ENCODE measurements at places on chromosomes 6 and 20.
A peak's percentile ranks its signal among the peaks of the same experiment; 100 is the strongest.

DNA sequence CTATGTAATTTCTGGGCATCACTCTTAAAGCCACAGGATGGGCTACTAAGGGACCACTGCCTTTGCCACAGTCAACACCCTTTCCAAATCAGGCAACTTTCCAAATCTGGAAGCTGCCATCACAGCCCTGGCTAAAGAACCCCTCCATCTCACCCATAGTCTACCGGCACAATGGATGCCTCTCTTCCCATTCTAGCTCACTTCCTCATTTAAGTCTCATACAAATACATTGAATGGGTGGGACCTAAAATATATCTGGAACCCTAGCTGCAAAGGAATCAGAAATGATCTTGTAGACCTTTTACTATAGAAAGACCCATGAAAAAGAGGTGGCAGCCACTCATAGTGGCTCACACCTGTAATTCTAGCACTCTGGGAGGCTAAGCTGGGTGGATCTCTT, 3.3 kb upstream of the TREML4 start:
- DNase-seq = no peak

DNA sequence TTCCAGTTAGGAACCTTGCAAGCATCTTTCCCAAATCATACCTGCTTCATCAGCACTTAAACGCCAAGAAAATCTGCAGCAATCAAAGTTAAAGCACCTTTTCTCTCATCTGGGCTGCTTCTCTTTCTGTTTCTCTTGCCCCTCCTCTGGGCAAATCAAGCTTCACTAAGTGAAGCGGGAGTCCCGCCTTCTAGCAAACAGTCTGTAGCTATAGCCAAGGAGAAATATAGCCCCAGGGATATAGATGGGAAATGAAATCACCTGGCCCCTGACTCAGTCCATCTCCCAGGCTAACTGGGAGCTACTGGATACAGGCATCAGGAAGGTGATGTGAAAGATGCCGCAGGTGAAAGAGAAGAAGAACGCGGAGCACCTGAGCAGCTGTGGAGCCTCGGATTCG, 481.9 kb downstream of the C6orf118 start:
- DNase-seq = peak; percentile 18

- no peak for DNase-seq
Observed at GRCh38 chr6:121319112-121319553, 15.1 kb downstream of the TBC1D32 start.

DNA sequence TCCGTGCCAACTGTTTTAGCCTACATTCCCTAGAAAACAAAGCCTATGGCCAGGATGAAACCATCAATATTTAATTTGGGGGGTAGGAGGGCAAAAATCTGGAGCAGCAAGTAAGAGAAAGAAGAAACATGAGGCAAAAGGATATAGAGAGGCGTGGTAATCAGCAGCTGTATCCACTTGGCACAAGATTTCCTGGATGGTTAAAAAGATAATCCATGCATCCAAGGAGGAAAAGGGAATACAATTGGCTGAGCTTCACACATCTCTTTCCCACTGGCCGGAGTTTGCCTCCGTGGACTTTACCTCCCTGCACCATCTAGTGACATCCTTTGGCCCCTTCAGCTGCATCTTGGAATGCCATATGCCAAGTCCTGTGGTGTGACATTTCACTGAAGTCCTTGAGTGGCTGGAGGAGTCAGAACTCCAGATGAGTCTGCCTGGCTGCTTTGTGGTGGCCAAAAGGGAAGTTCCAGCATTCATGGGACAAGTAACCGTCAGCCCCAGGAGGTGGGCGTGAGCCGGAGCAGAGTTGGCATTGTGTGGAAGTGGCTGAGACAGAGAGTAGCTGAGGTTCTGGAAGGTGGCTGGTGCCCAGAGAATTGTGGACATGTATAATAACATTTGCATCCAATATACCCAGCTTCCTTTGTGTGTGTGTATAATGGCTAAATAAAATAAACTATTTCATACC, 13.7 kb upstream of the TMX4 start:
- no peak for DNase-seq

- DNase-seq = no peak
Observed at GRCh38 chr6:24441599-24441904, 38.8 kb downstream of the MRS2 start.

DNA sequence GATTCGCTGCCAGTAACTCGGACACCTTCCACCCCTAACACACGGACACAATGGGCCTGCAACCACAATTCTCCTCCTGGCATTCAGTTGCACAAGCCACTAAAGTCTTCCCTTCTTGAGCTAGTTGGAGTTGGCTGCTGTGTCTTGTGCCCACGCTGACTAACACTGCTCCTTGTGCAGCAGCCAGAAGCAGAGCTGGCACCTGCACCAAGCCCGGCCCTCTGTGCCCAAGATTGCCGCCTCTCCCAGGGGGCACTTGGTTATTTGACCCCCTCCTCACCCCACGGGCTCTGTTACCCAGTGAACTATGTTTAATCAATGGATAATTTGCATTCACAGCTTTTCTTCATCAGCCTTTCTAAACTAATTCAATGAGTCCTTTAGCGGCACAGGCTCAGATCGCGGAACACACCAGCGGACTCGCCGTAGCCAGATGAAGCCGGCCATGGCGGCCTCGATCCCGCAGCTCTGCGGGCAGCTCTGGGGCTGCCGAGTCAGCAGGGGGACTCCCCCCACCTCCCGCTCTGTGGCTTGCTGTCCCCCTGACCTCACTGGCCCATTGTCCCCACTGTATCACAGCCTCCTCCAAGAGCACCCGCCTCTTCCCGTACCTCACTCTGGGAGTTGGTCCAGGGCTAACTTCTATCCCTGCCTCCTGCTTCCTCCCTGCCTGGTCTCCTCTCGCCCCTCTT, 94.8 kb upstream of the AFDN start:
- no peak for DNase-seq

- no peak for DNase-seq
Observed at GRCh38 chr6:83292900-83293843, 100.0 kb downstream of the RWDD2A start.

DNA sequence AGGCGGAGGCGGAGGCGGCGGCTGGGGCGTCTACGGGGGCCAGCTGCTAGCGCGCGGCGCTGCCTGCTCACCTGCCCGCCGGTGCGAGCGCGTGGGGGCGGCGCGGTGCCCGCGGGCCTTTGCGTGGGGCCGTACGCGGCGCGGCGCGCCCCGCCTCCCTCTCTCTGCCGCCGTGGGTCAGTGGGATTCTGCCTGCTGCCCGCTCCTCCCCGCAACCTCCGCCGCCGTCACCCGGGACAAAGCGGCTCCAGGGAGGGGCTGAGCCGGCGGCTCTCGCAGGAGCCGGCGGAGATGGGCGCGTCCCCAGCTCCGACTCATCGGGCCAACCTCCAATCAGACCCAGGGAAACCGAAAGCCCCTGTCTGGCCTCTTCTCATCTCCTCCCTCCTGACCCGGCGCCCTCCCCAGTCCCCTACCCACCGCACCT, at the start of gene RCAN2:
TSS of gene RCAN2 (minus strand) at position 249 of the 427 bp plus-strand sequence.
- DNase-seq = peak; percentile 80

GRCh38 chr6:131657630-131658111, 20.6 kb downstream of the ENPP3 start:
- DNase-seq = no peak

DNA sequence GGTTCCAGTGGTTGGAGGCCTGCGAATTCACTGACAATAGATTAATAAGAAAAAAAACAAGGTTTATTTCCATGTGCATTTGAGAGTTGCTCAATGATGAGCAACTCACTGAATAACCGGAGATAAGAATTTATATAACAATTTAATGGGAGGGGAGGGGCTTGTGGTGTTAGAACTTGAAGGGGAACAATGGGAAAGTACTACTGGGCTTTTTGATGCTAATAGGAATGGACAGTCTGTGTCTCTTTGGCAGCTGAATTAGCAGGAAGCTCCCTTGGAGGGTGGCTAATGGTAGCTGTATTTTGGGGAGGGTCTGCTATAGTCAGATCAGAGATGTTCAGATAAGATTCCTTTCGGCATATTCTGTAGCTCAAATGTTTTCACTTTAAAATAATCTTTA, 62.4 kb upstream of the GMDS start:
- no peak for DNase-seq

DNA sequence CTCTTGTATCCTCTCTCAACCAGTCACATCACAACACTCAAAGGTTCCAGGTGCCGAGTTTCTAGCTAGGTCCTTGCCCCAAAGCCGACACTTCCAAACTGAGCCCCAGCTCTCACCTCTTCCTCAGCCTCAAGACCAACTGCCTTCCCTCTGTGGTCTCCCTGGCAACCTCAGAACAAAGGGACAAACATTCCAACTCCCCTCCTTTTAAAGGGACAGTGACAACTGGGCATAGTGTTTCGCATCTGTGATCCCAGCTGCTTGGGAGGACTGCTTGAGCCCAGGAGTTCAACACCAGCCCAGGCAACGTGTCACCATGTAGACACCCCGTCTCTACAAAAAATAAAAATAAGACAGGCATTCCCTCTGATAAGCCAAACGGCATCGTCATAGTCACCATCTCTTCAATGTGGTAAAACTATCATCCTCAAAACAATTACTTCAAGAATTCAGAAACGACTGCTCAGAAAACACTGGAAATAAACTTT, 11.3 kb downstream of the DIDO1 start:
- peak; percentile 84 for DNase-seq

DNA sequence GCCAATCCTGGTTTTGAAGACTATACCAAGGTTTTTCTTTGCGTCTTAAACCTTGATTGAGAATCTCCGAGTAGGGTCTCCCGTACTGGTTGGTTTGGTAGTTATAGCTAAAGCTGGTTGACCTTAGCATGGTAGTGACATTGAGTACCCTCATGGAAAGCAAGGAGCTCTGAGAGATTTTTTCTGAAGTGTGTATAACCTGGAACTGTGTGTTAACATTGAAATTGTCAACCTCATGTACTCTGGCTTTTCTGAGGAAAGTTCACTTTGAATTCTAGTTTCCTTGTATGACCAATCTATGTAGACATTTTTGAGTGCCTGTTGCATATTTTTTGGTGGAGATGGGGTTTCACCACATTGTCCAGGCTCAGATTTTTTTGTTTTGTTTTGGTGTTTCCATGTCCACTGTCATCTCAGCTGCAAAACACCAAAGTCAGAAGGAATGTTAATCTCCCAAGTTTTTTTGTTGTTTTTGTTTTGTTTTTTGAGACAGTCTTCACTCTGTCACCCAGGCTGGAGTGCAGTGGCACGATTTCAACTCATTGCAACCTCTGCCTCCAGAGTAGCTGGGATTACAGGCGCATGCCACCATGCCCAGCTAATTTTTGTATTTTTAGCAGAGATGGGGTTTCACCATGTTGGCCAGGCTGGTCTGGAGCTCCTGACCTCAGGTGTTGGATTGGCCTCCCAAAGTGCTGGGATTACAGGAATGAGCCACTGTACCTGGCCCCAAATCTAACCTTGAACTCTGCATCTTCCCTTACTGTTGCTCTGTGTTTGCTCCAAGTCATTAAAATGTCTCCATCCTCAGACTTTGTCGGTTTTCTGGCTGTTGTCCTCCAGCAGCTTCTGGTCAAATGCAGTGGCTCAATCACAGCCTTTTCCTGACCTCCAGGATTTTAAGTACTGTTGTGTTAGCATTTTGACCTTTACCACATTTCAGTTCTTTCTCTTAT, 4.3 kb downstream of the RPS12 start:
- DNase-seq = no peak

GRCh38 chr6:42236030-42236429, 18.4 kb upstream of the MRPS10 start:
- DNase-seq = no peak

GRCh38 chr20:1734269-1734858, 76.8 kb upstream of the SIRPG start:
- no peak for DNase-seq

DNA sequence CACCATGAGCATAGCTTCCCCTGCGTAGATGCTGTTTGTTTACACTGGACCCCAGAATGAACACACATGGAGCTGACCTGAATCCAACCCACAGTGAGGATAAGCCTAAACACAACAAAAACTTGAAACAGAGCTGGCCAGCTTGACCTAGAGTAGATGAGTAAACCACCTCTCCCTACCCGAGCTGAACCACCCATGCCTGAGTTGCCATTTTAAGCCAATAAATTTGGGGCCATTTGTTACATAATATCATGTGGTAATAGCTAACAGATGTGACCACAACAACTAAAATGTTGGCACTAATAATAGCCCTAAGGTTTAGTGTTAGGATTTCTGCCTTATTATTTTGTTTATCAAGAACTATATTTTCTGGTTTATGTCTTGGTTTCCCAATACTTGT, 103.2 kb upstream of the GRIK2 start:
- DNase-seq = no peak

GRCh38 chr6:108236791-108237190, 24.0 kb downstream of the SNX3 start:
- DNase-seq = no peak
